ENCODE measurements at places on chromosomes 6 and 20.

GRCh38 chr20:36865076-36865860 is 10.7 kb upstream of the TLDC2 start:
- no peak for DNase-seq

DNA sequence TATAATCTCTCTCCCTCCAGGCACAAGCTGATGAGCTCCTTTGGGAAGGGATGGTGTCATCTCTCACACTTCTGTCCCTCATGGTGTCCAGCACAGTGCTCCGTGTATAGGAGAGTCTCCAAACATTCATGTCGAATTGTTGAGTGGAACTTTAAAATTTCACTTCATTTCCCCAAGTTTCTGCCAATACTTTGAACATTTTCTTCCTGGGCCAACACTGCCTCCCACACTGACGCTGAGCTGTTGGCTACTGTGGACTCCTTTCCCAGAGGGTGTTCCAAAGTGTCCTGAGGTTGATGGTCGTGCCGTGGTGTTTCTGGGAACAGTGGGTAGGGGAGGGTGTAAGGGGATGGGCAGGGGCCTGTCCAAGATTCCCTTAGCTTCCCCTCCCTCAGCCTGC is 122.7 kb downstream of the TIAM2 start:
- no peak for DNase-seq

DNA sequence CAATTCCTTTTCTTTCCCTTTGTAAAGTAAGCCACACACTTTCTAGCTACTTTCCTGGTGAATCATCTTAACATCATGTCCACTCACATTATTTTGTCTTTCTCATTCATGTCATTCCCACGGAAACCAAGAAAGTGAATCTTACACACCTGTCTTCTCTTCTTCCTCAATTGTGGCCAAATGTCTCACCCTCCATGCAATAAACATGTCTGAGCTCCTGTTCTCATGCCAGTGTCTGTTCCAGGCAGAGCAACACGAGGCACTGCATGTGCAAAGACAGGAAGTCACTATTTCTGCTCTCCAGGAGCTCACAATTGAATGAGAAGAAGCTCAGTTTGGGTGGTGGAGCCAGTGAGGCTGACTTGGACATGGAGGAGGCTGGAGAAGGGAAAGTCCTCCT is 29.0 kb upstream of the TMEM244 start:
- DNase-seq, result no peak

GRCh38 chr20:51418137-51418529 is 124.4 kb downstream of the NFATC2 start:
- DNase-seq, result no peak

DNA sequence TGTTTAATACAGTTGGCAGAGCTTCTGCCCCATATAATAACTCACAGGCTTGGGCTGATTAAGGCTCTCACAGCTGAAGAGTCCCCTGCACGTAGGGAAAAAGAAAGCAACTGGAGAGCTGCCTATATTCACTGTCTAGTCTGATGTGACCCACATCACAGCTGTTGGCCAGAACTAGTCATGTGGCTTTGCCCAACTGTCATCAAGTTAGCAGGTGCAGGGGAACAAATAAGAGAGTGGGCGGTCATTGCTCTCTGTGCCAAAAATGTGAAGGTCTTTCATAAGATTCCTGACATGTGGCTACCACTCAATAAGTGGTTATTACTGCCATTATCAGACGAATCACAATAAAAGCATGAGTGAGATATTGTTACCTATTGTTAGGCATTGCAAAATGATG is 665.2 kb downstream of the DOK5 start:
- no peak for DNase-seq

DNA sequence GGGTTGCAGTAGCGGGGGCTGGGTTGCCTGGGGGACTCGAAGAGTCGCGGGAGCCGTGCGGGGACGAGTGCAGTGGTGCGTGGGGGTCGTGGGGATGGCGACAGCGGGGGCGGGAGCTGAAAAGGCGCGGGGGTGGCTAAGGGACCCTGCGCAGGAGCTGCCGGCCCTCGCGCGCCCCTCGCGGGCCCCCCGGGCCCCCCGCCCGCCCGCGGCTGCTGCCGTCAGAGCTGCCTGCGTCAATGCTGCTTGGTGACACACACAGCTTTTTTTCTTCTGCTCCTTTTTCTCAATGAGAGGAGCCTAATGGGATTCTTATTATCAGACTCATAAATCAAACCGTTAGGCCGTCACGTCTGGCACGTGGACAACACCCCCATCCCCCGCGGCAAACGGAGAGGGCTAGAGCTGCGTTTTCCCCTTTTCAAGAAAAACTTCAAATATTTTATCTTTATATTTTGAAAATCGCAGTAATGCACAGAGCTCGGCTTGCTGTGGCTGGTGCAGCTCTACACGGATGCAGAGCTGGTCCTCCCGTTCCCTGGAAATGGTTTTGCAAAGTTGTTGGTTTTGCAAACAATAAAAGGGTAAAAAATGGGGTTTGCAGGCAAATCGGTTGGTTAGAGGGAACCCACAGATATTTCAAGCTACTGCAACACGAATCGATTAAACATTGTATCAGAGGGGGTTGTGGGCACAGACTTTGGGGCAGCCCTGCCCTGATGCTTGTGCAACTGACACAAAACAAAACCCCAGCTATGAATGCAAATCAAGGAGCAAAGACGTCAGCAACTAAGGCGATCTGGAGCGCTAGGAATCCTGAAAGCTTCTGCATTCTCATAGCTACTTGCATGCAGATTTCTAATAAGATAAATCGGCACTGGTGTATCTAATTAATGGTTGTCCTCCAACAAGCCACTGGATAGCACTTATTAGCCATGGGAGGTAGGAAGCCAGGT is 161.4 kb downstream of the TBXT start:
- DNase-seq, result no peak
